Peyer's patch (tissue), 4 donors: ENCODE measurements at places on chromosomes 1 and 21. TPM values are rescaled to one million over a fixed set of nuclear protein-coding genes. Genes with fewer than 3 reads are reported as not detected.
A peak's percentile ranks its signal among the peaks of the same experiment; 100 is the strongest.

AK5 gene
- not detected for total RNA-seq

AIRE gene
- not detected for total RNA-seq

DNA sequence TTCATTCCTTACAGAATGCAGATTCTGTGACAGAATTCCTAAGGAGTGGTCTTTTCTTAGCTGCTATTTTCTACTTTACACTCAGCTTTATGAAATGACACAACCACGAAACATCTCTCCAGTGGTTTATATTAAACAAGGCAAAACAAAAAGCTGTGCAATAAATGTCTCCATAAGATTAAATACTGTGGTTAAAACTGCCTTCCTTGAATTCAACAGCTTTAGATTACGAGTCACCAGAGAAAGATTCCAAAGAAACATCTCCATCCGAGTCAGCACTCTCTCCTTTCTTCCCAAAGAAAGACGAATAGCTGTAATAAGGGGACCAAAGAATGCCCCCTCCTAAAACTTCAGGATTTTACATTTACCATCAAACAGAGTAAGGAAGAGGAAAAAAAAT lies 4.6 kb upstream of the C1orf87 start:
- H3K4me1 ChIP-seq: no peaks in the 10 kb centered on the region
- no peak overlapping the region for H3K4me3 ChIP-seq
- no peak for DNase-seq

- no peak overlapping the region for H3K4me3 ChIP-seq
- no peaks in the 10 kb centered on the region for H3K4me1 ChIP-seq
- peak; percentile 36 for DNase-seq
- no peak overlapping the region for H3K27ac ChIP-seq
- H3K36me3 ChIP-seq: no peaks in the 10 kb centered on the region
These were observed 19.4 kb downstream of the SLC26A9 start for GRCh38 chr1:205923651-205924459.

GRCh38 chr21:41750532-41751151 lies 16.2 kb downstream of the RIPK4 start:
- H3K4me1 ChIP-seq: no peaks in the 10 kb centered on the region
- H3K36me3 ChIP-seq: no peaks in the 10 kb centered on the region
